ENCODE measurements at places on chromosomes 6 and 20.

GRCh38 chr20:50731930-50732690, 730 bp downstream of the PARD6B start:
- H3K4me1 ChIP-seq = peaks cover 30% of the 10 kb centered on the region
- H3K36me3 ChIP-seq = peaks cover 4% of the 10 kb centered on the region
- H3K4me3 ChIP-seq = peak overlapping the region; percentile 83
- H3K27ac ChIP-seq = peak overlapping the region; percentile 38
- H3K27me3 ChIP-seq = no peaks in the 10 kb centered on the region

DNA sequence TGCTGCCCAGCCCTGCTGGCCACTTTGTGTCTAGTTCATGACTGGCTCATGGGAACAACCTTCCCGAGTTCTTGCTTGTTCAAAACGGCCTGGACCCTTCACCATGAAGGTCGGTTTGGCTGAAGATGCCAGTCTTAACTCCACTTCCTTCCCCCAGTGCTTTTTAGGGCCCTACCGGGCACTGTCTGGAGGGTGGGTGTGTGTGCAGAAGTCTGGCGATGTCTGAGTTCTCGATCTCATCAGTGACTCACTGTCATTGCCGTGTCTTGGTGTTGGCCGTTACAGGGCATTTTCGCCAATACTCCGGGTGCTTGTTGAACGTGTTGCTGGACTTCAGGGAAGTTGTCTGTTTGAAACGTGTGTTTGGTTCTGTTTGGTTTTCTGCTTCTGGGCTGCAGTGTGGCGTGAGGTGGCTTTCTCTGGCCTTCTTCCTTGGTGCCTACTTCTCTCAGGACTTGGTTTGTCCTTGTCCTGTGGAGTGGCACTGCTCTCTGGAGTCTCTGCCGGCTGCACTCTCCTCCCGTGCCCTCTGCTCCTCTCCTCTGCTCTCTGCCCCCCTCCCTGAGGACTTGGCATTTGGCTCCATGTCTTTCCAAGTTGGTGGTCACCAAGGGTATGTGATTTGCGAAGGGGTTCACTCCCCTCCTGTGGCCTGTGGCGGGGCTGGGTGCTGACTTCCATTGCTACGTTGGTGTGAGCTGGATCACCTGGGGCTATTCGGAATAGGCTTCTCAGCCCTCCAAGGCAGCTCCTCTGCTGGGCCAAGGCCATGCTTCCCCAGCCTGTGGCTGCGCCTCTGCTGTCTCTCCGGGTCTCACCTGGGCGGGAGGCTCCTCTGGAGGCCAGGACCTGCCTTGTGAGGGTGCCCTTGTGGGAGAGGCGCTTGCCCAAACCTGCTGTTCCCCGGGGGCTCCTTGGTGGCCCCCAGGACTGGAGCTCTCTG, 38.2 kb downstream of the PYGB start:
- DNase-seq = no peak
- no peaks in the 10 kb centered on the region for H3K4me1 ChIP-seq
- H3K27ac ChIP-seq = no peak overlapping the region
- no peak overlapping the region for H3K4me3 ChIP-seq
- no peaks in the 10 kb centered on the region for H3K27me3 ChIP-seq

DNA sequence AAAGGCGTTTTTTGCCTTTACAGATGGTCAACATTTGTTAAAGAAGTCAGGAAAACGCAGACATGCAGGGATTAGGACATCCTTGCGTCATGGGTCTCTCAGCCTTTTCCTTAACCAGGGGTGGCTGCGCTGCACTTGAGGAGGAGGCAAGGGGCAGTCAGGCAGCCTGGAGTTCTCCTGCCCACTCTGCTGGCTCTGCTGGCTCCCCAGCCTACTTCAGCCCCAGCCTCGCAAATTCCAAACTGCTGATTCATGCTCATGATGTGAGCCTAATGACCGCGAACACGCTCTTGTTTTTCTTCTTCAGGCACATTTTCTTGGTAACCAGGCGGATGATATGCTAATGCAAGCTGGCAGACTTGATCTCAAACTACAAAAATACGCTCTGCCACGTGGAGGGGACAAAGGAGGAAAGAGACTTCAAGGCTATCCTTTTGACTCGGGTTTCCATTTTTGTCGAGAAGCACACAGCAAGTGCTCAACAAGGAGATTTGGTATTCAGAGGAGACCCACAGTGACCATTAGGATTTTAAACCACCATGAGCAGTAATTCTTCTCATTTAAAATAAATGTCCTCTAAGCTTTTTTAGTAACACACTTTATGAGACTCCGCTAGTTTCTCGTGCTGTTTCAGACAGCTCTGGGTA, 290.3 kb upstream of the STXBP5 start:
- DNase-seq = no peak
- H3K27me3 ChIP-seq = peaks cover 20% of the 10 kb centered on the region
- H3K27ac ChIP-seq = no peak overlapping the region
- H3K36me3 ChIP-seq = no peaks in the 10 kb centered on the region

DNA sequence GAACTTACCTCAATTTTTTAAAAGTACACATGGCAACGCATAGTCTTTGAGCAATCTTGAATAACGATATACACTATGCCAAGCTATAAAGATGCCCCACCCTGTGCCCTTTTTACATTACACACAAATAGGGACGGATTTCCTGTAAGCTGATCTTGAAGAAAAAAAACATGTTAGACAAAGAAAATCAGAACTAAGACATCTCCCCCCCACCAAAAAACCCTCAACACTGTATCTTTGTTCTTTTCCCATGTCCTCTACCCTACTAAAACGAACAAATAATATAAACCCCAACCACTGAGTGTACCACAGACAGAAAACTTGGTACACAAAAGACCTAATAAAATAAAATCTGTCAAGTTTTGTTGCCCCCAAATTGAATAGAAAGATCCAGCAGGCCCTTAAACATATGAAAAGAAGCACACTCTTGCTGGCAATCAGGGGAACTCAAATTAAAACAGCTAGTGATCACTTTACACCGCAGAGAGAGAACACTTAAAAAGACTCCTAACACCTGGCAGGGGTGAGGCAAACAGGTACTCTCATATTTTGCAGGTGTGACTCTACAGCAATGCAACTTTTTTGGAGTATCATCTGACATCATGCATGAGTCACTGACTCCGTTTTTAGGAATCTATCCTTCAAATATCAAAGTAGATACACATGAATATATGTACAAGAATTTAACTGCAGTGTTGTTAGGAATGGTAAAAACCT, 29.6 kb downstream of the BACH2 start:
- peaks cover 92% of the 10 kb centered on the region for H3K4me1 ChIP-seq
- H3K27ac ChIP-seq = peak overlapping the region; percentile 99
- peaks cover 82% of the 10 kb centered on the region for H3K36me3 ChIP-seq
- no peak for DNase-seq
- H3K27me3 ChIP-seq = no peaks in the 10 kb centered on the region

GRCh38 chr20:19231359-19232035, 19.1 kb downstream of the SLC24A3 start:
- no peaks in the 10 kb centered on the region for H3K4me1 ChIP-seq
- H3K27ac ChIP-seq = no peak overlapping the region
- H3K27me3 ChIP-seq = peaks cover 8% of the 10 kb centered on the region
- no peak overlapping the region for H3K4me3 ChIP-seq

GRCh38 chr20:3092611-3093379, 8.3 kb upstream of the AVP start:
- no peaks in the 10 kb centered on the region for H3K27me3 ChIP-seq
- H3K4me3 ChIP-seq = peak overlapping the region; percentile 86
- H3K4me1 ChIP-seq = peaks cover 26% of the 10 kb centered on the region
- H3K27ac ChIP-seq = peak overlapping the region; percentile 96
- no peaks in the 10 kb centered on the region for H3K36me3 ChIP-seq
- peak; percentile 66 for DNase-seq

DNA sequence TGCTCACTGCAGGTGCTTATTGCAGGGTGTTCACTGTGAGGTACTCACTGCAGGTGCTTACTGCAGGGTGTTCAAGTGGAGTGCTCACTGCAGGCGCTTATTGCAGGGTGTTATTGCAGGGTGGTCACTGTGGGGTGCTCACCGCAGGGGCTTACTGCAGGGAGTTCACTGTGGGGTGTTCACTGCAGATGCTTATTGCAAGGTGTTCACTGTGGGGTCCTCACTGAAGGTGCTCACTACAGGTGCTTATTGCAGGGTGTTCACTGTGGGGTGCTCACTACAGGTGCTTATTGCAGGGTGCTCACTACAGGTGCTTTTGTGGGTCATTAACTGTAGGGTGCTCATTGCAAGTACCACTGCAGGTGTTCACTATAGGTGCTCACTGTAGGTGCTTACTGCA, 20.2 kb downstream of the APMAP start:
- DNase-seq = no peak
- H3K27ac ChIP-seq = no peak overlapping the region
- no peaks in the 10 kb centered on the region for H3K4me1 ChIP-seq
- no peak overlapping the region for H3K4me3 ChIP-seq
- H3K36me3 ChIP-seq = peaks cover 54% of the 10 kb centered on the region

DNA sequence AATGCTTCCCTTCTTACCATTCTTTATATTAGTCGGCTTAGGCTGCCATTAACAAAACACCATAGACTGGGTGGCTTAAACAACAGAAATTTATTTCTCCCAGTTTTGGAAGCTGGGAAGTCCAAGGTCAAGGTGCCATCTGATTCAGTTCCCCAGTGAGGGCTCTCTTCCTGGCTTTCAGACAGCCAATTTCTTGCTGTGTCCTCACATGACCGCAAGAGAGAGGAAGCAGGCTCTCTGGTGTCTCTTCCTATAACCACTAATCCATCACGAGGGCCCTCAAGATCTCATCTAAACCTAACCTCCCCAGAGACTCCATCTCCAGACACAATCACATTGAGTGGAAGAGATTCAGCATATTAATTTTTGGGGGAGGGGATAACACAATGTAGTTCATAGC, 193.0 kb upstream of the SGK1 start:
- no peak overlapping the region for H3K27ac ChIP-seq
- DNase-seq = no peak
- no peak overlapping the region for H3K4me3 ChIP-seq
- H3K4me1 ChIP-seq = no peaks in the 10 kb centered on the region

DNA sequence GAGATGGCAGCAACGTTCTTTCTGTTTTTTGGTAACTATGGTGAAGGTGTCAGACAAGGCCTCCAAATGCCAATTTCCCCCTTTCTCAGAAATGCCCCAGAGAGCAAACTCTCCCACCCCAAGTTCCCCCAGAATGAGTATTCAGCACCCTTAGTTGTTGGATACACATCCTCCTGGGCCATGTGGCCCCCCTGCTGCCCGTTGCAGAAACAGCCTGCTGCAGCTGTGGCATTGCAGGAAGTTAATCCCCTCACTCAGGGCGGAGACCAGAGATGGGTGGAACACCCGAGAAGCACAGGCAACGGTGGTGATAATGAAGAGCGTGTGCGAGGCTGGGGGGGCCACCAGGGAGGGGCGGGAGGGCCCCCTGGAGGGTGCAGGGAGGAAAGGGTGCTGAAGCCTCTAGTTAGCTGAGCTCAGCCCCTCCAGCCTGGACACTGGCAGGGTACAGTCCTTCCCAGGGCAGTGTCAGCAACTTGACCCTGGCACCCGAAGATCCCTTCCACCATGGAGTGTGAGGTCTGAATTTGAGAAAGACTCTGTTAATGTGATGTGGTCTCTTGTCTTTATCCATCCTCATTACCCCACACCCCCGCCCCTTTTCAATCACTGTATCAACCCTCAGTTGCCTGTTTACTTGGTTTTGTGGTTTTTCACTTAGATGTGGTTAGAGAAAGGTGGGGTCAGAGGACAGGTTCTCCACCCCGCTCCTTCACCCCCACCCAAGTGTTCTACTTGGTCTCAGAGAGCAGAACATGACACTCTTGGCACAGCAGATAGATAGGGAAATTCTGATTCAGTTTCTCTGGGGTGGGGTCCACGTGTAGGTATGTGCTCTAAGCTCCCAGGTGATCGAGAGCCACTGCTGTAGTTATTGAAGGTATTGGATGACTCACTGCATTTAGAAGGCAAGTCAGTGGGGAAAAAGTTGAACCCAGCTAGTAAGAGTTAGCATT, 208.8 kb upstream of the SUPT3H start:
- peaks cover 2% of the 10 kb centered on the region for H3K36me3 ChIP-seq
- H3K27ac ChIP-seq = peak overlapping the region; percentile 70
- H3K4me3 ChIP-seq = peak overlapping the region; percentile 57
- H3K27me3 ChIP-seq = no peaks in the 10 kb centered on the region
- H3K4me1 ChIP-seq = peaks cover 51% of the 10 kb centered on the region
- peak; percentile 42 for DNase-seq

DNA sequence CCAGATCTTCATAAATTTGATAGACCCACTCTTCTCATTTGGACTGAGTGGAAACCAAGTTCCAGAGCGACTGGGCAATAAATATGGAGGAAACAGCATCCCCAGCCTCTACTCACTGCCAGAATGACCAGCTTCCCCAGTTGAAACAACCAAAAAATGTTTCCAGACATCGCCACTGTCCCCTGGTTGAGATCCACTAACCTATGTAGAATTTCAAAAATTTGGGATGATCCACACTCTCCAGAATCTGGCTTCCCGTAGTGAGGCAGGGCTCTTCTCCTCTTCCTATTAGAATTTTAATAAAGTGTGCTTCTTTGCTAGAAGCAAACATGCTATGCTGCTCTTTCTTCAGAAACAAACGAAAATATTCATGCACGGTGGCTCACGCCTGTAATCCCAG, 287.0 kb upstream of the SUPT3H start:
- no peak overlapping the region for H3K4me3 ChIP-seq
- H3K27ac ChIP-seq = no peak overlapping the region
- H3K4me1 ChIP-seq = peaks cover 15% of the 10 kb centered on the region
- peaks cover 21% of the 10 kb centered on the region for H3K27me3 ChIP-seq
- no peak for DNase-seq

GRCh38 chr6:147395158-147395557, 113.3 kb upstream of the SAMD5 start:
- H3K4me1 ChIP-seq = peaks cover 8% of the 10 kb centered on the region
- H3K4me3 ChIP-seq = no peak overlapping the region
- no peak overlapping the region for H3K27ac ChIP-seq
- H3K27me3 ChIP-seq = no peaks in the 10 kb centered on the region
- no peak for DNase-seq
- H3K36me3 ChIP-seq = no peaks in the 10 kb centered on the region

- peaks cover 2% of the 10 kb centered on the region for H3K36me3 ChIP-seq
- DNase-seq = no peak
- no peaks in the 10 kb centered on the region for H3K4me1 ChIP-seq
- no peak overlapping the region for H3K27ac ChIP-seq
- no peak overlapping the region for H3K4me3 ChIP-seq
- peaks cover 21% of the 10 kb centered on the region for H3K27me3 ChIP-seq
Measured at GRCh38 chr6:5078121-5078669, 6.9 kb upstream of the PPP1R3G start.

DNA sequence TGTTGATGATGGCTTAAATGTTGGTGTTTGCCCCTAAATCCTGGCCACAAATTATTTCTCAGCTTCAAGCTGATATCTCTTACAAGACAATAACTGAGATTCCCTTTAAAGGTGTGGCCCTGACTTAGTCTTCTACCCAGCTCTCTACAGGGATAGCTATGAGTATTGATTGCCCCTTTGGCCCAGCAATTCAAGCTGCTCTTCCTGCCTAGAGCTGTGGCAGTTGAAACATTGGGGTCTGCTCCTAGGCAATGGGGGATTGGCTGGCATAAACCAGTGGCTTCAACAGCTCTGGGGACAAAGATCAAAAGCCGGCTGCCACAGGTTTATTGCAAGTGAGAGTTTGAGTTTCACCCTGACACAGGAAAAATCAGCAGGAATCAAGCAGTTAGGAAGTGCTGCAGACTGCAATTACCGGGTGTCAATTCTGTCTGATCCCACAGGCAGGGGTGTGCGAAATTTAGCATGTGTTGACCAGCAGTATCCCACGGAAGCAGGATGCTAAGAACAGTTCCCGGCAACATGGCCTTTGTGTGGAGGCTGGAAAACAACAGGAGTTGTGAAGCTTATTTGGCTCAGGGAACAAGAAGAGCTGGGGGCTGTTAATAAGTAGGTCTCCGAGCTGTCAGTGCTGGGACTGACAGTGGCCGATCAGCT, 66.2 kb upstream of the IYD start:
- peaks cover 35% of the 10 kb centered on the region for H3K27me3 ChIP-seq
- H3K4me3 ChIP-seq = no peak overlapping the region
- peaks cover 6% of the 10 kb centered on the region for H3K4me1 ChIP-seq
- peaks cover 1% of the 10 kb centered on the region for H3K36me3 ChIP-seq
- no peak for DNase-seq
- no peak overlapping the region for H3K27ac ChIP-seq
